Dermis microvascular lymphatic vessel endothelial cell (primary cell): ENCODE measurements at places on chromosomes 1 and 21. TPM values are rescaled to one million over a fixed set of nuclear protein-coding genes. Genes with fewer than 3 reads are reported as not detected.

AUNIP gene
- 1.4 and 3.2 TPM in 2 replicates for total RNA-seq

SYT14 gene
- 0.13 TPM in 2 replicates for total RNA-seq

GSTM5 gene
- 0.25 TPM in 1 of 2 replicates, not detected in the other for total RNA-seq

TMPRSS15 gene
- not detected in 2 replicates for total RNA-seq

TRIM58 gene
- total RNA-seq, result under 0.01 and 0.25 TPM in 2 replicates

RGS1 gene
- not detected in 2 replicates for total RNA-seq

OR14K1 gene
- total RNA-seq, result not detected in 2 replicates

CYP4X1 gene
- total RNA-seq, result 1.5 and 3.4 TPM in 2 replicates

AMY2A gene
- under 0.01 TPM in 1 of 2 replicates, not detected in the other for total RNA-seq

FMOD gene
- 3.6 and 63.0 TPM in 2 replicates for total RNA-seq

SYTL1 gene
- under 0.01 and 0.13 TPM in 2 replicates for total RNA-seq

SERINC2 gene
- 5.9 and 15.0 TPM in 2 replicates for total RNA-seq
